Small intestine (tissue), 16 donors: ENCODE measurements at places on chromosomes 3 and 15. TPM values are rescaled to one million over a fixed set of nuclear protein-coding genes. Genes with fewer than 3 reads are reported as not detected.

PROK2 gene
- polyA plus RNA-seq, result 0.10 TPM

ACTRT3 gene
- 2.0 TPM for polyA plus RNA-seq

MME gene
- 142 TPM for polyA plus RNA-seq

MCF2L2 gene
- 1.1 TPM for polyA plus RNA-seq

GRCh38 chr3:39138804-39139415 is 14.5 kb downstream of the CSRNP1 start:
- H3K36me3 ChIP-seq, result peaks cover 58% of the 10 kb centered on the region
- H3K27ac ChIP-seq, result no peak overlapping the region
- peaks cover 29% of the 10 kb centered on the region for H3K4me1 ChIP-seq
- H3K27me3 ChIP-seq, result no peaks in the 10 kb centered on the region
- no peak overlapping the region for H3K4me3 ChIP-seq
- no peak for DNase-seq

GRCh38 chr3:149333176-149333859 is at the start of gene TM4SF18:
TM4SF18 (minus strand) TSS chr3:149333636; CDS start chr3:149333382, 254 bp downstream.
- H3K27ac ChIP-seq, result peak within 1 kb of the TSS; percentile 16
- no peak within 1 kb of the TSS for H3K4me3 ChIP-seq
- H3K36me3 ChIP-seq, result no peaks in the 10 kb centered on the region

DNA sequence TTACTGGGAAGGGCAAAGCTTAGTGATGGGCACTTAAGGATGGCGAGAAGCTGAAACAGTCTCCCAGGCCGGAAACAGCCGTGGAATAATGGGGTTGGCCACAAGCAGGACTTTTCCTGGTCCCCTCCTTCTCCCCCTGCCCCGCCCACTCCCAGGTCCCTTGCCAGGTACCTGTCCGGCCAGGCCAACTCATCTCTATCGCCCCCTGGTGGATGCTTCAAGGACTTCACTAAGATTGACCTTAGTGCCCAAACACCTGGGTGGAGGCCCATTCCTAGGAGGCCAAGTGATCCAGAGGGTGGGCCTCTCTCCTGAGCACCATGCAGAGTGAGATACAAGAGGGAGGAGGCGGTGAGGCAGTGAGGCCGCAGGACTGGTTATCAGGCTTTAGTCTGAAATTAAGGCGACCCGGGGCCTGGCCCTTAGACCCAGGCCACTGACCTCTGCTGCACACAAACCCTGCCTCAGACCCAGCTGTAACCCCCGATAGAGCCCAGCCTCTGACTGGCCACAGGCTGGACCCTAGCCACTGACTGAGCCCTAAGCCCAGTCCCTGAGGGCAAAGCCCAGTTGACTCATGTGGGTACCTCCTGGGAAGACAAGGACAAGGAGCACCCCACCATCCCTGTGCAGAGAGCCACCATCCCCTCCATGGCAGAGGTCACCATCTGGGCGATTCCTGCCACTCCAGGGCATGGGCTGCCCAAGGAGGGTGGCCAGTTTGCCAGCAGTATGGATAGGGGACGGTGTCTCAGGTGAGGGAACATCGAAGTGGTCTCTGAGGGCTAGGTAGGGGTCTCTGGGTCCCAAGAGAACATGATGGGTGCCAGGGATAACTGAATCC is 37.6 kb downstream of the VIPR1 start:
- H3K4me3 ChIP-seq, result no peak overlapping the region
- peak; percentile 77 for DNase-seq
- H3K27me3 ChIP-seq, result no peaks in the 10 kb centered on the region

DNA sequence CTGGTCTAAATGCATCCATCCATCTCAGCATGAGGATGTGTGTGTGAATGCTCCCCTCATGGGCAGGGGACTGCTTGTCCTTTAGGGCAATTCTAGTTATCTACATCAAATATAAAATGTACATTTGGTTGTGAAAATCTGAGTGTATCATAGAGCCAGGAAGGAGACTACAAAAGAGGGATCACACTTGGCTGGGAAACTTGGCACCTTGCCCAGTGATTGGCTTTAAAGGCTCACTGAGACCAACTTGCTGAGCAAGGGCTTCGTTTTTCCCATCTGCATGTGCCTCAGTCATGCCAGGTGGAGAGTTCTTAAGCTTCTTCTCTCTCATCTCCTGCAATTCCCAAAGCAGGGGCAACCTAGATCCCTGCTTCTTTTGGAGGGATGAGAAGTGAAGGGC is 5.2 kb downstream of the CAPN3 start:
- H3K27me3 ChIP-seq, result no peaks in the 10 kb centered on the region
- no peak overlapping the region for H3K4me3 ChIP-seq
- no peaks in the 10 kb centered on the region for H3K4me1 ChIP-seq

- no peaks in the 10 kb centered on the region for H3K27me3 ChIP-seq
- peaks cover 5% of the 10 kb centered on the region for H3K36me3 ChIP-seq
- H3K4me1 ChIP-seq, result peaks cover 8% of the 10 kb centered on the region
- peak overlapping the region; percentile 18 for H3K27ac ChIP-seq
- H3K4me3 ChIP-seq, result peak overlapping the region; percentile 35
Measured at GRCh38 chr3:150544726-150545125, 1.6 kb downstream of the SERP1 start.

GRCh38 chr3:49124991-49125670 is 4.5 kb upstream of the USP19 start:
- no peak overlapping the region for H3K4me3 ChIP-seq
- no peak overlapping the region for H3K27ac ChIP-seq
- no peak for DNase-seq
- no peaks in the 10 kb centered on the region for H3K27me3 ChIP-seq
- no peaks in the 10 kb centered on the region for H3K4me1 ChIP-seq

GRCh38 chr3:196889844-196890708 is 22.4 kb downstream of the SENP5 start:
- H3K27ac ChIP-seq, result no peak overlapping the region
- H3K4me3 ChIP-seq, result no peak overlapping the region
- H3K27me3 ChIP-seq, result no peaks in the 10 kb centered on the region

- no peaks in the 10 kb centered on the region for H3K27me3 ChIP-seq
- no peaks in the 10 kb centered on the region for H3K4me1 ChIP-seq
- no peak for DNase-seq
- H3K27ac ChIP-seq, result no peak overlapping the region
- H3K36me3 ChIP-seq, result no peaks in the 10 kb centered on the region
Measured at GRCh38 chr3:10518506-10519150, 13.2 kb upstream of the ATP2B2 start.

DNA sequence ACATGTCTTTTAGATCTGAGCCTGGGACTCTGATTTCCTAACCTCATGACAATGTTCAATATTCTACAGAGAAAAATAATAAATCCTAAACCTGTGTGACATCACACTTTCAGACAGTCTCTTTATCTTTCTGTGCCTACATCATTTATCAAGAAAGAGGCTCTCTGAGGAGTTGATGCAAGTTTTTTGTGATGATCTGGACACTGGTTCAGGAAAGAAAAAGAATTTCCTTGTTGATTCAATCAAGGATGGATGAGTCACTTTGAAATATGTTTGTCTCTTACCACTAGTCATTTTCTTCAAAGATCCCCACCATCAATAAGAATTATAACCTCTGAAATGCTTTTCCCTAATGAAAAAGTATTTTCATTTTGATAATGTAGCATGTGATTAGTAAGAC is 404.6 kb downstream of the WDR72 start:
- no peak overlapping the region for H3K4me3 ChIP-seq
- H3K27me3 ChIP-seq, result no peaks in the 10 kb centered on the region
- no peaks in the 10 kb centered on the region for H3K4me1 ChIP-seq

DNA sequence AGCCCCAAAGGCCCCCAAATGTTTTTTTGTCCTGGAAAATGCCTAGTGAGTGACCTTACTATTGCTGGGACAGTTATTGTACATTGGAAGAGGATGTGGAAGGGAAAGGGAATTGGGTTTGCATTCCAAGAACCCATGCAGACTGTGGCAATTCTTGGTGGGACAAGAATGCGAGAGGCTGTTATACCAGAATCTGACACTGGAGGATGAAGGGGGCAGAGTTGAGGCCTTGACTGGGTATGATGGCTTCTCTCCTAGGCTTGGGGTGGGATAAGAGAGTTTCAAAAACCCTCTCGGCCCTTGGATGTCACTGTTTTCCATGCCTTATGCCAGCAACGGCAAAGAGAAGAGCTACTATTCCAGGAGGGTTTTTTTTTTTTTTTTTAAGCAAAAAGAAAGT is 25.3 kb downstream of the IL16 start:
- H3K27me3 ChIP-seq, result no peaks in the 10 kb centered on the region
- no peak overlapping the region for H3K4me3 ChIP-seq
- no peaks in the 10 kb centered on the region for H3K36me3 ChIP-seq
- DNase-seq, result no peak
- H3K4me1 ChIP-seq, result no peaks in the 10 kb centered on the region

DNA sequence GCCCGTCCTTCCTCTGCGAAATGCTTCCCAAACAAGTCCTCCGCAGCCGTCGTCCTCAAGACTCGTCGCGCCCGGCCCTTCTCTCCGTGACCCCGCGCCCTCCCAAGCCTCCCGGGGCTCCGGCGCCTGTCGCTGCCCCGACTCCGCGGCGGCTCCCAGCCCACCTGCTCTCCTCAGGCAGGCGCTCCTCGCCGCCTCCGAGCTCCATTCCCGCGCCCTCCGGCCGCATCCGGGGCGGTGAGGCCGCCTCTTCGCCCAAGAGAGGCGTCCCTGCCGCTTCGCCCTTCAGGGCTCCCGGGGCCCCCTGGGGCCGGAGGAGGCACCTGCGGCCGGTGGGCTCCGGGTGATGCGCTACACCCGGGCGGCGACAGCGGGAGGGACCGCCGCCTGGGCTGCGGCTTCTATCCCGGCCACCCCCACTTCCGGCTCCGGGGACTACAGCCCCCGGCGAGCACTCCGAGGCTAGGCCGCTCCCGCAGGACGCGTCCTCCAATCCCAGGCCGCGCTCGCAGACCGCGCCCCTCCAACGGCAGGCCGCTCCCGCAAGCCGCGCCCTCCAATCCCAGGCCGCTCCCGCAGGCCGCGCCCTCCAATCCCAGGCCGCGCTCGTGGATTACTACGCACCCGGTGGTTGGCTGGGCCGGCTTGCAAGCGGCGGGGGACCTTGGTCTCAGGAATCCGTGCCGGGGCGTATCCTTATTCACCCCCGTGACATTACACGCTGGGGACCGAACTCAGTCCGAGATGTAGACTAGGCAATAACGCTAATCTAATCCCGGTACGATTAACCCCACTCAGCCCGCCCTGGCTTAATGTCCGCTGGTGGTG is at the start of gene RUBCN:
RUBCN (minus strand) TSS at position 414 of the 828 bp plus-strand sequence; CDS start at position 229, 185 bp downstream.
- peak within 1 kb of the TSS; percentile 87 for H3K27ac ChIP-seq
- H3K4me1 ChIP-seq, result peaks cover 2% of the 10 kb centered on the region
- no peaks in the 10 kb centered on the region for H3K36me3 ChIP-seq
- peak within 1 kb of the TSS; percentile 82 for H3K4me3 ChIP-seq
- no peaks in the 10 kb centered on the region for H3K27me3 ChIP-seq

GRCh38 chr3:9623148-9623547 is 26.2 kb upstream of the MTMR14 start:
- peaks cover 4% of the 10 kb centered on the region for H3K27me3 ChIP-seq
- no peak for DNase-seq
- H3K36me3 ChIP-seq, result no peaks in the 10 kb centered on the region
- H3K27ac ChIP-seq, result no peak overlapping the region

- H3K4me1 ChIP-seq, result peaks cover 14% of the 10 kb centered on the region
- no peak overlapping the region for H3K27ac ChIP-seq
- H3K27me3 ChIP-seq, result no peaks in the 10 kb centered on the region
- no peak overlapping the region for H3K4me3 ChIP-seq
- no peak for DNase-seq
Measured at GRCh38 chr3:61897848-61898247, 336.5 kb downstream of the PTPRG start.

DNA sequence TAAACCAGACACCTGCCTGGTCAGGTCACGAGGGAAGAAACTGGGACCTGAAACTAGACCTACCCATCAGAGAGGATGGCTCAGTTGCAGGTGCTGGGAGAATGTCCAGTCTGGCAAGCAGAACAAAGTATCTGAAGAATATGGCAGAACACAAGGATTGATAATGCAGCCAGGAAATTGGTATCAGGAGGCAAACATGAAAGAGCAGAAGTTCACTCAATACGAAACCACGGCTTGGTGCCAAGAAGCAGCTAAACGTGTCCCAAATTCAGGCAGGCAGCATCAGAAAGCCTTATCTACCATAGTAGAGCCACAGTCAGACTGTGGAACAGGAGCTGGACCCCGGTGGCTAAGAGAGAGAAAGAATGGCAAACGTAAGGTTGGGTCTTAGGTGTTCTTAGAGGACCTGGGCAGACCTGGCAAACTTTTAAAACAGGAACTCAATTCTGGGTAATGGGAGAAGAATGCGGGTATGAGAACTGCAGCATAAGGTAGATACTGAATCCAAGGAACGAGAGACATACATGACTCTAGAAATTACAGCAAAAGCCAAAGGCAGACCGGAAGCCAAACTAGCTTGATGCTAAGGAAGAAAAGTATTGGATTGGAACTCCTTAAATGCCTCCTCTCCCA is 169.0 kb upstream of the NECTIN3 start:
- no peaks in the 10 kb centered on the region for H3K27me3 ChIP-seq
- H3K36me3 ChIP-seq, result no peaks in the 10 kb centered on the region
- no peak for DNase-seq
- no peak overlapping the region for H3K27ac ChIP-seq
- H3K4me3 ChIP-seq, result no peak overlapping the region
- H3K4me1 ChIP-seq, result no peaks in the 10 kb centered on the region

DNA sequence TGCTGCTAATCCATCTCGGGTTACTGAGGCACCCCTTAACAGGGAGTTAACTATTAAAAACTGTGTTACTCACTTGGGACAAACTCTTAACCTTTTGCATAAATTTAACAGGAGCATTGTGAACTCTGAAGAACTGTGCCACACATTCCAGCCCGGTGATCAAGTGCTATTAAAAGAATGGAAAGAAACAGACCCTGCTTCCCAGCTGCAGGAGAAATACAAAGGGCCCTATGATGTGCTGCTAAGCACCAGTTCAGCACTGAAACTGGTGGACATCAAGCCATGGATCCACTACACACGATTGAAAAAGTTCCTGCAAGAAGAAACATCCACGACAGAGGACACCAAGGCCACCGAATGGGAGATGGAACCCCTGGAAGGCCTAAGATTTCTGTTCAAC is 114.7 kb upstream of the PLCL2 start:
- H3K36me3 ChIP-seq, result no peaks in the 10 kb centered on the region
- no peak overlapping the region for H3K4me3 ChIP-seq
- no peaks in the 10 kb centered on the region for H3K27me3 ChIP-seq
- H3K4me1 ChIP-seq, result no peaks in the 10 kb centered on the region
- H3K27ac ChIP-seq, result no peak overlapping the region

DNA sequence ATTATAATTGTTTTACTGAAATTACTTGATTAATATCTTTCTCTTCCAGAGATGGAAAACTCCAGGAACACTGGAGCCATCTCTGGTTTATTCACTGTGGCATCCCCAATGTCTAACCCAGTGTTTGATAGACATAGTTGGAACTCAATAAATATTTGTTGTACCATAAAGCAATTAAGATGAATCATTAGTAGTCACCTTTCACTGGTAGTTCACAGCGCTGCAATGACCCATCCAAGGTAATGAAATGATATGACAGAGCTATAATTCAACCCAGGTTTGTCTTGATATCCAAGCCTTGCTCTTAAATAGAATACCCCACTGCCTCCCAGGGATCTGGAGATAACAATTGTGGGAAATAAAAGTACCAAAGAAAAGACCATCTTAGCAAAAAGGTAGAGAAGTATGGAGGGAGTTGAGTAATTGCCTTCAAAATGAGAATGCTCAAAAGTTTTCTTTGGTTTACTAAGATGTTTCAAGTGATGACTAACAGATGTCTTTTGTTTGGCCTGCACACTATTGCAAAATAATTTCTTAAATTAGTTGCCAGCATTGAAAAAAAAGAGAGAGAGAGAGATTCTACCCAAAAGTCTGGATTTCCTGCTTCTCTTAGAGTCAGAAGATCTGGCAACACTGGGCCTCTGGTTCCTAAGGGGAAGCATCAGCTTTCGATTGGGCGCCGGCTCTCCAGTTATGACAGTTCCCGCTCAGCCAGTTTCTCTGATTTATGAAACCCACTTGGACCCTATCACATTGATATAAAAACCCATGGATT is 348.5 kb downstream of the ERC2 start:
- no peak overlapping the region for H3K27ac ChIP-seq
- H3K4me1 ChIP-seq, result no peaks in the 10 kb centered on the region

- H3K4me3 ChIP-seq, result no peak overlapping the region
- no peaks in the 10 kb centered on the region for H3K27me3 ChIP-seq
- H3K36me3 ChIP-seq, result no peaks in the 10 kb centered on the region
Measured at GRCh38 chr15:78263351-78263781, 996 bp upstream of the DNAJA4 start.
